ENCODE measurements at places on chromosomes 12 and 14. TPM values are rescaled to one million over a fixed set of nuclear protein-coding genes. Genes with fewer than 3 reads are reported as not detected.

The MFAP5 gene
- 259 TPM for total RNA-seq

DNA sequence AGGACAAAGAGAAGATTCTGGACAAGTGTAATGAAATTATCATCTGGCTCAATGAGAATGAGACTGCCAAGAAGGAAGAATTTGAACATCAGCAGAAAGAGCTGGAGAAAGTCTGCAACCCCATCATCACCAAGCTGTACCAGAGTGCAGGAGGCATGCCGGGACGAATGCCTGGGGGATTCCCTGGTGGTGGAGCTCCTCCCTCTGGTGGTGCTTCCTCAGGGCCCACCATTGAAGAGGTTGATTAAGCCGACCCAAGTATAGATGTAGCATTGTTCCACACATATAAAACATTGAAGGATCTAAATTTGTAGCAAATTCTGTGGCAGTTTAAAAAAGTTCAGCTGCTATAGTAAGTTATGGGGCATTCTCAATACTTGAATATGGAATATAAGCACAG is 174.3 kb upstream of the CCND2 start:
- no peak for DNase-seq

GRCh38 chr12:99066726-99067125 is 421.6 kb downstream of the APAF1 start:
- no peak for DNase-seq

- no peak for DNase-seq
Observed at GRCh38 chr14:74223016-74223415, 16.2 kb upstream of the VSX2 start.

The MYRFL gene
- not detected for total RNA-seq

DNA sequence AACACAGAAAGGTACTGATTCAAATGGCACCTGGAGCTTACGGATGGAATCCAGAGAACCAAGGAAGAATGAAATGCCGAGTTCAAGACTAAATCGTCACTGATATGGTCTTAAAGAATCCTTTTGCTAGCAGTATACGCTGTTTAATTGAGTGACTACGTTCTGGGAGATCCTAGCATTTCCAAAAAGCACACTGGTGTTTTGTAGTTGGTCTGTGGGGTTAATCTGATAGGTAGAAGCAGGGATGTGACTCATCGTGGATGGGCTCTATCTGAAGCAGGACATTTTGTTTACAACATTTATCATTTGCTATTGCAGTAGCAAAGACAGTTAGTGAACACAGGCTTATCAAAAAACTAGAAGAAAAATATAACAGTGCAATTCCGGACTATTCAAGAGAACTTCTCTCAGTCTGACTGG is 169.2 kb upstream of the HMGA2 start:
- DNase-seq = no peak

The CIROP gene
- total RNA-seq = not detected

DNA sequence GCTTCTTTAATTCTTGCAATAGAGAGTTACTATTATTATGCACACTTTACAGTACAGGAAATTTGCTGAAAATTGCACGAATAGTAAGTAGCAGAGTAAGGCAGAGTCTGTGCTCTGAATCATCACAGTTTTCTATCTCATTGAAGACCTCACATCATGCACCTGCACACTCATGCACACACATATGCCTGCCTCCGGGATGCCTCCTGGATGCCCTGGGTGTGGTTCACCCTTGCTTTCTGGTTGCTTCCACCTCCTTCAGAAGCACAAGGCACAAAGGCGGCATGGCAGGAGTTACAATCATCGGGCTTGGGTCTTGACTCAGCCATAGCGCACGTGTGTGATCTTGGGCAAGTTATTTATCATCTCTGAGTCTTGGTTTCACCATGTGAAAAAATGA is 564.0 kb downstream of the VRK1 start:
- DNase-seq = no peak

The TGM1 gene
- 1.6 TPM for total RNA-seq

The ADAMTS20 gene
- total RNA-seq = not detected

DNA sequence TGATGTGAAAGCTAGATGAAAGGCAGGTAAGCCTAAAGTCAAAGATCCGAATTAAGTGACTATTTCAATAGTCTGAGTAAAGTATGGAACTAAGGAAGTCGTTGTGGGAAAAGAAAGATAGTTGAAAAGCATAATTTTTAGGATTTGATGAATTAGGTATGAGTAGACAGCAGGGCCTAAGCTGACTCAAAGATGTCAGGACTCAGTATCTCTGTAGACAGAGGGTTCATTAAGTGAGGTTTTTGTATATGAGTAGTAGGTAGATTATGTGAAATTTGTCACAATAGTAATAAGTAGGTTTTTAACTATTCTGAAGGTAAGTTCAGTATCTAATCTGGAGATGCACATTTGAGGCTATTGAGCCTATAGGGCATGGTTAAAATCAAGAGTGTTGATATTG is 196.4 kb downstream of the RASSF9 start:
- DNase-seq = no peak

- no peak for DNase-seq
Observed at GRCh38 chr14:69441948-69442347, 42.6 kb upstream of the PLEKHD1 start.

The LIN7A gene
- 10.2 TPM for total RNA-seq

DNA sequence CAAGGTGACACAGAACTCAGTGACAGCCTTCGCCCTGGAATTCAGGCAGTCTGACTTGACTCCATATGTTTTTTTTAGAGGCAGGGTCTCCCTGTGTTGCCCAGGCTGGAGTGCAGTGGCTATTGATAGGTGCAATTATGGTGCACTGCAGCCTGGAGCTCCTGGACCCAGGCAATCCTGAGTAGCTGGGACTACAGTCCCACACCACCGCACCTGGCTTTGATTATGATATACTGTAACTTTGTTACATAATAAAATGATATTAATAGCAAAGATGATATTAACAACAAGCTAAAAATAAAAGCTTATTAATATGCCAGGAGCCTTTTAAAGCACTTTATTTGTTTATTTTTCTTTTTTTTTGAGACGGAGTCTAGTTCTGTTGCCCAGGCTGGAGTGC is 9.8 kb downstream of the VSIG10 start:
- DNase-seq = no peak

The PLA2G1B gene
- total RNA-seq = not detected

The ALX1 gene
- 0.61 TPM for total RNA-seq

GRCh38 chr12:96224219-96224615 is 30.0 kb downstream of the ELK3 start:
- no peak for DNase-seq

DNA sequence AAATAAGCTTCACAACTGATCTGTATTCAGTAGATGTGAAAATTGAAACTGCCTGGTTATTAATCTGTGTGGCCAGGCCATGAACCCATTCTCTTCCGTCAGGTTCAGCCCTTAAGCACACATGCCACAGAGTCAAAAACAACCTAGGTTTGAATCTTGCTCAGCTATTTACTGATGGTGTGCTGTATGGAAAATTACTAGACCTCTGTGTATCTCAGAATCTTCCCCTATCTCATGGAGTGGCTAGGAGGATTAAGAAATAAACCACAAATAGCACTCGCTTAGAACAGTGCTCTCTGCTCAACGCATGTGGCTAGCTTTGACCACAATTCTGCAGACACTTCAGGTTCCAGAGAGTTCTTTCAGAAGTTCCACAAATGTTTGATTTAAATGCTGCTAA is 240.7 kb upstream of the PLEKHG7 start:
- DNase-seq = no peak

The MANSC1 gene
- 34.4 TPM for total RNA-seq

DNA sequence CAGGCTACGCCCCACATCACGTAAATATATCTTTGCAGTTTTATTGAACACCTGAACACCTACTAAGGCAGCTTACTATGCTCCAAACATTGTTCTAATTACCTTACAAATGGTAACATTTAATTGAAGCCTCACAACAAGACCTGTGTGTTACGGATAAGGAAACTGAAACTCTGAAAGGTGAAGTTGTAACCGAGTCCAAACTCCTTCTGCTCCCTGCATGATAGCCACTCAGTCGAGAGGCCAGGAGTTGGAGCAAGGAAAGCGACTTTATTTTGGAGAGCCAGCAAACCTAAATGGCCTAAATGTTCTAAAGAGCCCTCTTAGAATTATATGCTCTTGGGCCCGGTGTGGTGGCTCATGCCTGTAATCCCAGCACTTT is 12.6 kb upstream of the TRPV4 start:
- DNase-seq = no peak

- no peak for DNase-seq
Observed at GRCh38 chr12:51949342-51950030, 2.0 kb upstream of the ACVR1B start.

The FGF23 gene
- not detected for total RNA-seq
